ENCODE measurements at places on chromosomes 4 and X.
A peak's percentile ranks its signal among the peaks of the same experiment; 100 is the strongest.

- DNase-seq = no peak
Measured at GRCh38 chr4:95256108-95256835, 292.5 kb downstream of the UNC5C start.

DNA sequence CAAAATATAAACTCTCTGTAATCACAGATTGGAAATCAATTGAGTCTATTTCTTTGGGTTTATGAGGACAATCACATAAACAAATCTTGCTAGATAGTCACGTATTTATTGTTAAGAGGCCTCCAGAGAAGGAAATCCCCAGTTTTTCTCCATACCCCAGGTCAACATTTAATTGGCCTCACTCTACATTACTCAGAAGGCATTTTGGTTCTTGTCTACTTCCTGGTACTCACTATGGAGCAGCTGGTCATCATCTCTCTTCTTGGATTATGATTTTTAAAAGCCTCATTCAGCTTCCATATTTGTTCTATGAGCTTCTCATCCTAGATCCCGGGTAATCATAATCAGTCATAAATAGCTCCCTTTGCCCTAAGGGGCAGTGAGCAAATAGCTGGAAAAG, 81.6 kb upstream of the LNX1 start:
- no peak for DNase-seq

- no peak for DNase-seq
Measured at GRCh38 chrX:41781500-41781899, 57.5 kb downstream of the GPR82 start.

DNA sequence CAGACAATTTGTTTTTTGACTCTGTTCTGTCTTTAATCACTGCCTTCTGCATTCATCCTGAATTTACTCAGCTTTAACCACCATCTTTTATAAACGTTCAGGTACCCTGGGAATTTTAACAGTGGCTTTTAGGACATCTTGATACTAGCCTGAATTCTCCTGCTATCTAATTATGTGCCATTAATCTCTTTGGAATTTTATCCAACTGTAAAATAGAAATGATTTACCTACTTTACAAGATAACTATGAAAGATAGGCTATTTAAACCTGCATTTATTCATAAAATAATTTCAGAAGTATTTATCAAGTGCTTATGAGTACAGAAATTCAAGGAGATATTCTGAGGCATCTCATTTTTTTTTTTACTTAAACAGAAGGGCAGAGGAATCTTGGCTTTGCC, 146.5 kb upstream of the PLAC1 start:
- no peak for DNase-seq

GRCh38 chr4:73212982-73213730, 45.4 kb downstream of the ANKRD17 start:
- no peak for DNase-seq

- DNase-seq = no peak
Measured at GRCh38 chr4:183342541-183343533, 20.6 kb upstream of the CLDN24 start.

DNA sequence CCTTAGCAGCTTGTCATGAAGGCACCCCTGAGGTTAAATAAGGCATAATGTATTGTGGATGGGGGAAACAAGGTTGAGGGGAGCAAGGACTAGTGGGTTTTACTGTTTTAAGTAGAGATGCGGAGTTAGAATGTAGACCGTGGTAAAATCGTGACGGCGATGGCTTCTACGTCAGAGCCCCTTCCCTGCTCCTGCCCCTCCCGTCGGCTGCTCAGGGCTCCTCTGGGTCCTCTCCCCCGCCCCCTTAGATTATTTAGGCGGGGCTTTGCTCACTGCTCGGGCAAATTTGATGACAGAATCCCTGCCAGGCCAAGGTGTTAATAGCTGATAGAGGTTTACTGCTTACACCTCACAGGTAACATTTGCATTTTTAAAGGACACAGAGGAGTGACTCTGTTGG, 2.3 kb downstream of the FRMPD3 start:
- no peak for DNase-seq

- no peak for DNase-seq
Measured at GRCh38 chrX:115449742-115450141, 111.2 kb upstream of the PLS3 start.

DNA sequence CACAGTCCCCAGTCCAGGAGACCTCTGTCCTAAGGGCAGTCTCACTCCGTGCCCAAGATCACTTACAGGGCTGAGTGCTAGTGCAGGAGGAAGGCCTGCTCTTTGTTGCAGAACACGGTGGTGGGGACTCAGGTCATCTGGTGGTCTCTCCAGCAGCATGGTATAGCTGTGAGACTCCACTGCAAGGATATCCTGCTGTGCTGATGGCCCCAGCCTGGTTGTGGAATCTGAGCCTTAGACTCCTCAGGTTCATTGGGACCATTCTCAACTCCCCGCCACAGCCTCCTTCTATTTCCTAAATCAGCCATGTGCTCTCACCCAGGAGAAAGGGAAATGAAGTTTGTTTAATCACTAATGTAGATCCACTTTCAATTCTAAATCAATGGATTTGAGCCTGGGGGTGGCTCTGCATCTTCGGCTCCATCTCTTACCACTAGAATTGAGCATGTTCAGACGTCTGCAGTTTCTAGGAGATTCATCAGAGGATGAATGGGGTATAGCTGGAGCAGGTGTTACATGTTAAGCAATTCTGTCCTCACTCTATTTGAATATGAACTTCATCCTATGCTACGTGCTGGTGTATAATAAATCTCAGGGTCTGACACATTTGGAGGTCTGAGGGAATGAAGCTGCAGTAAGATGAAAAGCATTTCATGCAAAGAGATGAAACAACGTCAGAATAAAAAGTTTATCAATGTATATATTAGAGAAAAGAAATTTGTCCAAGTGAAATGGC, 189.2 kb downstream of the MGST2 start:
- DNase-seq = no peak

DNA sequence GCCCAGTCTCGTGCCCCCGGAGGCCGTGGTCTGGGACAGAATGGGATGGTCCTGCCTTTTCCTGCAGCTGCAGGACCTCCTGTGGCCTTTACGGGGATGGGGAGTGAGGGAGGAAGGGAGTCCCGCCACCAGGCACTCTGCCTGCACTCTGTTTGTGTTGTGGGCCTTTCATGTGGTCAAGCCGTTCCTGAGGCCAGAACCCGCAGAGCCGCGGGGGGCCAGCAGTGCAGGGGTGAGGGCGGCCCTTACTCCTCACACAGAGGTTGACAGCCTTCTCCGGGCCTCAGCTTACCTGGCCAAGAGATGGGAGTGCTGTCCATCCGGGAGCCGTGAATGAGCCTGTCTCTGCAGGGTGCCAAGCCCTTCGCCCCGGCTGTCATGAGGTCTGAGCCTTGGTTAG, 230.7 kb downstream of the AFAP1 start:
- no peak for DNase-seq

DNA sequence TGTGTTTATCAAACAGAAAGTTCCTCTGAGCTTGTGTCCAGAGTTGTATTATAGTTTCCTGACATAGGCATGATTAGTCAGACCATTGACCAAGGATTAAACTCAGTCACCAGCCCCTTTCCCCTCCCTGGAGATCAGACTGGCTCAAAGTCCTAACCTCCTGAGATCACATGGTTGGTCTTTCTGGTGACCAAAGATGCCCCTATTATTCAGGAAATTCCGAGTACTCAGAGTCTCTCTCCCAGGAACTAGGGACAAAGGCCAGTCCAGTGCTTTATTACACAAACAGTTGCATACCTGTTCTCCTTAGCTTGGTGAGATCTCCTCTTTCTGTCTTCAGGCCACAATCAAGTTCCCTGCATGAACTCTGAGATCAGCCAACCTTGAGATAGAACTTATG, 14.5 kb upstream of the ENPP6 start:
- DNase-seq = no peak

DNA sequence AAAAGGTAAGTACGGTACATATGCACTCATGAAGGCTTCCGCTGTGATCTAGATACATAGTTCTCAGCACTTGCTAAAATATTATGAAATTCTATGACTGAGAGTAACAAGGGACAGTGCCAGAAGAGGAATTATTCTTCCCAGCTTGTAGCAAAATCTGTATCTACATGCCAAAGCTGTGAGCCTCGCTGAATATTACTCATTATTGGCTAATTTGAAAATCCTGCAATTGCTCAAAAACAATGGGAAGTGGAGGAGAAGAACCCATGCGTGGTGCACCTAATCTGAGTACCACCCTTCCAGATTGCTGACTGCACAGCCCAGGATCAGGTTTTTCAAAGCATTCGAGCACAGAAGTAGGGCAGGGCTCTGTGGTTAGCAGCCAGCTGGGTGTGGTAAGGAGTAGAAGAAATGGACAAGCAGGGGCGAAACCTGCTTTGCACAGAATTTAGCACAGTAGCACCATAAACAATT, 17.4 kb upstream of the PDCL2 start:
- DNase-seq = no peak

DNA sequence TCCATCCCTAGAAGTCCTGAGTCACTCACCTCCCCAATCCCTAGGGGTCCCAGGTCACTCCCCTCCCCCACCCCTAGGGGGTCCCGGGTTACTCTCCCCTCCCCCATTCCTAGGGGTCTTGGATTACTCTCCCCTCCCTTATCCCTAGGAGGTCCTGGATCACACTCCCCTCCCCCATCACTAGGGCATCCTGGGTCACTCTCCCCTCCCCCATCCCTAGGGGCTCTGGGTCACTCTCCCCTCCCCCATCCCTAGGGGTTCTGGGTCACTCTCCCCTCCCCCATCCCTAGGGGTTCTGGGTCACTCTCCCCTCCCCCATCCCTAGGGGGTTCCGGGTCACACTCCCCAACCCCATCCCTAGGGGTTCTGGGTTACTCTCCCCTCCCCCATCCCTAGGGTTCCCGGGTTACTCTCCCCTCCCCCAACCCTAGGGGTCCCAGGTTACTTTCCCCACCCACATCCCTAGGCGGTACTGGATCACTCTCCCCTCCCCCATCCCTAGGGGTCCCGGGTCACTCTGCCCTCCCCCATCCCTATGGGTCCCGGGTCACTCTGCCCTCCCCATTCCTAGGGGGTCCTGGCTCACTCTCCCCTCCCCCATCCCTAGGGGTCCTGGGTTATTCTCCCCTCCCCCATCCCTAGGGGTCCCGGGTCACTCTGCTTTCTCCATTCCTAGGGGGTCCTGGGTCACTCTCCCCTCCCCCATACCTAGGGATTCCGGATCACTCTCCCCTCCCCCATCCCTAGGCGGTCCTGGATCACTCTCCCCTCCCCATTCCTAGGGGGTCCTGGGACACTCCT, 2.1 kb downstream of the ASMTL start:
- DNase-seq = no peak

DNA sequence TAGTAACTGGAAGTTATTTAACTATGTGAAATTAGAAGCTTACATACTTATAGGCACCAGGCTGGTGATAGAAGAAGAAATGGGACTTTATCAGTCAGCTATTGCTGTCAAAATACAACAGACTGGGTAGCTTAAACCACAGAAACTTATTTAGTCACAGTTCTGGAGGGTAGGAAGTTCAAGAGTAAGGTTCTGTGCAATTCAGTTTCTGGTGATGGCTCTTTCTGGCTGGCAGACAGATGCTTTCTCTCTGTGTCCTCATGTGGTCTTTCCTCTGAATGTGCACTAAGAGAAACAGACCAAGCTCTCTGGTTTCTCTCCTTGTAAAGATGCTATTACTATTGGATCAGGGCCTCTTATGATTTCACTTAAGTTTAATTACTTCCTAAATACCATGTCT, 92.1 kb upstream of the ANKRD50 start:
- DNase-seq = no peak

GRCh38 chr4:114136069-114136468, 156.6 kb upstream of the ARSJ start:
- DNase-seq = no peak

DNA sequence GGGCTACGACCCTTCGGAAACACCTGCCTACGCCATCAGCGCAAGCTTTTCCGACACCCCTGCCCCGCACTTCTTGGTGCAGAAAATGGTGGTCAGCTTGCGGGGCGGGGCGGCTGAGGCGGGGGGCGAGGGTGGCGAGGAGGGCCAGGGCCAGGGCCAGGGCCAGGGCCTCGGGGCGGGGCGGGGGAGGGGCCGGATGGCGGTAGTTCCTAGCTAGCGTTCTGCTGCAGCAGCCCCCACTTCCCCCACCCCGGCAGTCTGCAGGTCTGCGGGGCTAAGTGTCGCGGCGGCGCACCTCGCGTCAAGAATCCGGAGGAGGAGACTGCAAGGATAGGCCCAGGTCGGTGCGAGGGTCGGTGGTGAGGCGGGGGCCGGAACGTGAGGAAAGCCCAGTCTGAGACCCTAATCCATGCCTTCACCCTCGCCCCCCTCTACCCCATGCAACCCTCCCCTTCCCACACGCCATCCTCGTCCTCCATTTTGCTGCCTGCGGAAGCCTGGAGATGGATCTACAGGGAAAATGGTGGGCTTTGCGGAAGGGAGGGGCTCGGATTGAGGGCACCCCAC, 600 bp downstream of the BEX4 start:
- peak; percentile 26 for DNase-seq

DNA sequence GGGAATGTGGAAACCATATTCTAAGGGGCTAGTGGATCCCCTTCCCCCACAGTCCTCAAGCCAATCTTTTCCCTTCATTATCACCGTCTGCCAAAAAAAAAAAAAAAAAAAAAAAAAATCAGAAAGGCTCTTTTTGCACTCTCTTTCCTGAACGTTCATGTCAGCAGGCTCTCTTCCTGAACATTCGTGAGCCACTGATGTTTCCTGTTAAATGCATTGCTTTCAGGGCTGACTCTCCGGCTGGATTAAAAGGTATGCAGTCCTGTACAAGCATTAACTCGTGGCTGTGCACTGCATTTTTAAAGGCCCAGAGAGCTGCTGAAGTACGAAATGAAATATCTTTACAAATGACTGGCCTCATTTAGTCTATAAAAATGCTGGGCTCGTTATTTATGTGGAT, 34.0 kb upstream of the TSPAN5 start:
- DNase-seq = no peak

DNA sequence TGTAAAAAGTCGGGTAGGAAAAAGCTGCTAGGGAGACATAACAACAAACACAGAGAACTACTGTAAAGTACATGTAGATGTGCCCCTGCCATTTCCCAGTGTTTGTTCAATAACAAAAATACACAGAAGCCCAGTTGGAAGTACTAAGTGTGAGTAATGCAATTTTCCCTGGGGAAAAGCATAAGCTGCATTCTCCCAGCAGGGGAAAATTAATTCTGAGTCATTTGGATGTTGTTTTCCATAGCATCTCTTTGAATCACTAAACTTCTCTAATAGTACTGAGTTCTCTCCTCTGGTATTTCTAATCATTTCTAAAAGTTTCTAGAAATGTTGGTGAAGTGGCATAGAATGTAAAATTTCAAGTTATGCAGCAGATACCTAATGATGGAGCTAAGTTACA, 1114.9 kb downstream of the C4orf33 start:
- DNase-seq = no peak

GRCh38 chrX:14573161-14573560, 43.8 kb downstream of the GLRA2 start:
- no peak for DNase-seq

- no peak for DNase-seq
Measured at GRCh38 chr4:124290678-124291077, 421.9 kb downstream of the ANKRD50 start.

Measured in spinal cord (tissue), 10 donors.